NCI-H526 treated with DMSO at 0.1 percent for 48 hours (cell line): ENCODE measurements at places on chromosomes 7 and 10.

DNA sequence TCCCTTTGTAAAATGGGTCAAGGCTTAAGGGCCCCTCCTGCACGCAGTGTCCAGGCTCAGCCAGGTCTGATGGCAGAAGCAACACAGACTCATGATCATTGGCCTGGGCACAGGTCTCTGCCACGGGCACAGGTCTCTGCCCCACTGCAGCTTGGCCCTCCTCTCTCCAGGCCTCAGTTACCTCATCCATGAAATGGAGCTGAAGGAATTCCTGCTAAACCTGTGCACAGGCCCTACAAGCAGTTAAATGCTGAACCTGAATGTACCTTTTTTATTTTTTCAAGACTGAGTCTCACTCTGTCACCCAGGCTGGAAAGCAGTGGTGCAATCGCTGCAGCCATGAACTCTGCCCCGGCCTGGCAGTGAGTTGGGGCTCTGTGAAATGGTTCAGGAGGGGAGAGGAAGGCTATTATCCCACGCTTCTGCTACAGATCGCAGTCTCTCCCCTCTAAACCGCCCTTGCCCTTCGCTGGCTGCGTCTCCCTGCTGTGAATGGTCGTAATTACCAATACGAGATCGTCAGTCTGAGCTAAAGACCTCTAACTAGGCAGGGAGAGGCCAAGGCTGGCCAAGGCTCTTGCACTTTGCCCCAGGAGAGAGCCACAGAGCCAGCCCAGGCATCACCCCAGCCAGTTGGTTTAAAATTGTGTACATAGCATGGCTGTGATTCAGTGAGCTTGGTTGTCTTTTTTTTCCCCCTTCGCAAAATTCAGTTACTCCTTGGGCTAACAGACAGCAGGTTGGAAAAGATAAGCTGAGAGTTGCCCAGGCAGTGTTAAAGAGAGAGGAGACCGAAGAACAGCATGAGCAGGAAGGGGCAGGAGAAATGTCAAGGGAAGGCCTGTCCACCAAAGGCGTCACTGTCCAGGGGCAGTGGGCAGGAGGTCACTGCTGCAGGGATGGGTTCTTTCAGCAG, 93.0 kb upstream of the KCTD7 start:
- no peak for DNase-seq

DNA sequence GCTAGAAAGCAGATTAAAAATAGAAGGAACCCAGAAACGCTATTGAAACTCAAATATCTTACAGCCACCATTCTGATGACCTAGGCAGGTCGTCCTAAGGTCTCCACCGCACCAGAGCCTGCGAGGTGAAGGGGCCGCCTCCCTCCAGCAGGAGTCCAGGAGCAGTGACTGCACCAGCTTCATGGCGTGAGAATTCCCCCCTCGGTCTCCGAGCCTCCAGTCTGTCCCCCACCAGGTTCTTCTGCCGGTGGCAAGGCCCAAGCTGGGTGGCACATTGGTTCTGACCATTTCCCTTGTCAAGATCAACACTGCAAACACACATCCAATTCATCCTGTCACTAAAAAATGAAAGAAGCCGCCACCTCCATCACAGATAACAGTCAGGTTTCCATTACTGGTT, 98.7 kb downstream of the DIP2C start:
- no peak for DNase-seq

GRCh38 chr10:102188298-102188940, 36.2 kb downstream of the NOLC1 start:
- DNase-seq: no peak

GRCh38 chr10:129193148-129193547, 273.9 kb upstream of the MGMT start:
- DNase-seq: no peak

DNA sequence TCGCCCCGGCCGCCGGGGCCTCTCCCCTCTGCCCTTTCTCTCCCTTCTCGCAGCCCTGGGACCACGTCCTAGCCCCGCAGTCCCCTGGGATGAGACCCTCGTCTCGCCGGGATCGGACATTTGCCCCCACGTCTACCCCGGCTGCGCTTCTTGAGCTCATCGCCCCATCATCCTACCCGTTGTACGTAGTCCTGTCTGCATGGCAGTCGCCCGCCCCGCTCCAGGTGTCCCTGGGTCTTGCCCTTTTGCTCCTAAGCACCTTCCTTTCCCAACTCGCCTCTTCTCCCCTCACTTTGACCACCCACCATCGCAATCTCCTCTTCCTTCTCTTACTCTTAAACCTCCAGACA, 582 bp downstream of the TPST1 start:
- no peak for DNase-seq

- no peak for DNase-seq
Measured at GRCh38 chr7:20509892-20510572, 105.4 kb upstream of the ABCB5 start.

- DNase-seq: no peak
Measured at GRCh38 chr7:107016312-107016711, 28.2 kb upstream of the PRKAR2B start.

GRCh38 chr7:137606061-137606674, 240.6 kb downstream of the DGKI start:
- DNase-seq: peak; percentile 62

GRCh38 chr7:74289018-74289658, at the start of gene CLIP2:
CLIP2 (plus strand) TSS chr7:74289407; CDS start chr7:74317547, 28,140 bp downstream.
- peak; percentile 52 for DNase-seq
